ENCODE measurements at places on chromosomes 16 and 17.

GRCh38 chr17:1515640-1516387, 598 bp downstream of the INPP5K start:
- DNase-seq, result no peak

- no peak for DNase-seq
Measured at GRCh38 chr17:6413065-6413464, 21.9 kb downstream of the AIPL1 start.

DNA sequence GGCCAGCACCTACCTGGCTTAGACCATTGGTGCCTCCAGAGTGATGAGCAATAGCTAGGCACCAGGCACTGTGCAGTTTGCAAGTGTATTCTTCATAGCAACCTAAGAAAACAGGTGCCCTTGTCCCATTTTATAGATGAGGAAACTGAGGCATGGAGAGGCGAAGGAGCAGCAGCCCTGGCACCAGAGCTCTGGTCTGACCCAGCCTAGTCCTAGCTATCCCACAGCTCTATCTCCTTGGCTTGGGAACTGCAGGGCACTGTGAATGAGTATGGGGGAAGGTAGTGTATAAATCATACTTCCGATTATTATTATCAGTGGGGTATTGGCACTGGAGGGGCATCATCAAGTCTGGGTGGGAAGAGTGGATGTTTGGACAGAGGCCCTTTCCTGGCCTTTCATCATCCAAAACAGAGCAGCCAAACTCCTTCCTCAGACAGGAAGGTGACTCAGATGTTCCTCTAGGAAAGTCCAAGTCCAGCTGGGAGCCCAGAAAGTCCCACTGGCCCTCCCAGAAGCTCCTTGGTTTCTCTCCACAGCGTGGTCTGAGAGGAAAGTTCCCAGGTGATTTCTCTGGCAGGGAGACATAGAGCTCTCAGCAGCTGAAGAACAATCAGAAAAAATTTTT, 32.0 kb upstream of the PLLP start:
- peak; percentile 60 for DNase-seq

DNA sequence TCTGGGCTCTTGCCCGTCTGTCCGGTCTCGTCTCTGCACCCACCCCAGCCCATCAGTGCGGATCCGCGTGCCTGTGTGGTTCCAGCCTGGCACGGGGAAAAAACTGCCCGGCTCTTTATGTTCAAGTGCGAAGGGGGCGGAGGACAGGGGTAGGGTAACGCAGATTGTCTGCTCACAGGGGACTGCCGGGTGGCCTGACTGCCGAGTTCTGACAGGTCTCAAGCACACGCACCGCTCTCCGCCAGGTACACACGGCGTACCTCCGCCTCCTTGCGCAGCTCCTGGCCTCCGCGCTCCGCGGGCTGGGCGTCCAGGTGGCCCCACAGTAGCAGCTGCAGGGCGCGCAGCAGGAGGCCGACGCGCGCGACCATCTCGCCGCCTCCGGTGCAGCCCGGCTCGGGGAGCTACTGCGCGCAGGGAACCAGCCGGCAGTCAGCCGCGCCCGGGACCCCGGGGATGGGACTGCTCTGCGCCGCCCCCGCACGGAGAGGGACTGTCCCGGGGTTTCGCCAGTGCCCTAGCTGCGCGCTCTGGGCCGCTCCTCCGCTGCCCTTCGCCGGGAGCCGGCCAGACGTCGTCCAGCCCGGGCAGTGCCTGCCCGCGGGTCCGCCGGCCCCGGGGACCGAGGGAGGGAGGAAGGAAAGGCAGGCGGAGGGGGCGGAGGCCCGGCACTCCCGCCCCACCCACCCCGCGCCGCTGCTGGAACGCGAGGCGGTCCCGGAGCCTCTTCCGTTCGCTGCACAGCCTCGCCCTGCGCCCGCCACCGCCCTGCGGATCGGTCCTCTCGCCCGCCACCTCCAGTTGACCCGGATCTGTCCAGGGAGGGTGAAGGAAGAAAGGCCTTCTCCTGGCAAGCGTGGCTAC, at the start of gene MMP28:
TSS of gene MMP28 (minus strand) at position 635 of the 864 bp plus-strand sequence. CDS start at position 371, 264 bp downstream.
- peak; percentile 68 for DNase-seq

DNA sequence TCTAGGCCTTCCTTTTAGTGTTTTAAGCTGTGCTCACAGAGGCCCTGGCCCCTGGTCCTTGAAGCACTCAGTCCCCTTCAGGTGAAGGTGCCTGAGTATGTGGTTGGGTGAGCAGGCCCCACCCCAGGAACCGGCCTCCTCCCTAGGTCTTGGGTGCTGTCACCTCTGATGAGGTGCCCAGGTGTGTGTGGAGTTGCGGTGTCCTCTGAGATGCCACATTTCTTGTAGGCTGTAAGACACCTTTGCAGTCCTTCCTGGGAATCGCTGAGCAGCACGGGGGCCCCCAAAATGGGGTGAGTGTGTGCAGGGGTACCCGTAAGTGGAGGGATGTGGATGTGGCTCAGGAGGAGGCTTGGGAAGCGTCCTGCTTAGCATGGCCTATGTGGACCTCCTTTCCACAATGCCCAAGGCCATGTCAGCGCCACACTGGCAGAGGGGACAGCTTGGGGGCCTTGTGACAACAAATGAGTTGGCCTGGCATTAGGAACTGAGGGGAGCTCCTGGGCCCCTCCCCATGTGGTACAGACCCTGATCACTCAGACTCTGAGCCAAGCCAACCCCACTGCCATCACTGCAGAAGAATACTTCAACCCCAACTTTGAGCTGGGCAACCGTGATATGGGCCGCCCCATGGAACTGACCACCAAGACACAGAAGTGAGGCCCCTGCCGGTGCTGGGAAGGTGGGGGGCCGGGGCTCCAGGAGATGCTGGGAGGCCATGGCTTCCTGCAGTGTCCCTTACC, 11.2 kb downstream of the CORO6 start:
- DNase-seq, result no peak

- peak; percentile 76 for DNase-seq
Measured at GRCh38 chr17:75078284-75079022, 9.3 kb upstream of the SLC16A5 start.

GRCh38 chr17:63544467-63545301, 5.6 kb upstream of the DCAF7 start:
- peak; percentile 56 for DNase-seq

DNA sequence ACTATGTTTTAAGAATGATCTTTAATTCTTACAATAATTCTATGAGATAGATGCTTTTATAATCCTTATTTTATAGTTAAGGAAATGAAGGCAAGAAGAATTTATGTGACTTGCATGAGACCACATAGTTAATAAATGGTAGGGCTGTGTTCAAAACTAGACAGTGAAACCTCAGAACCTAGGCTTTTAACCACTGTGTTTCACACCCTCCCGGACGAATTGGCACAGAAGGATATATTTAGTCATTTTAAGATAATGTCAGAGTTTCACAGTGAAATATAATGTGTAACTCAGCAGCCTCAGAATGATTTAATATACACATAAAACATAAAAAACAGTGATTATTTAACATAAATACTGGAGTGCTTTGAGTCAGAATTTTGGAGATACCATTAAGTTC, 57.0 kb downstream of the NSRP1 start:
- no peak for DNase-seq

DNA sequence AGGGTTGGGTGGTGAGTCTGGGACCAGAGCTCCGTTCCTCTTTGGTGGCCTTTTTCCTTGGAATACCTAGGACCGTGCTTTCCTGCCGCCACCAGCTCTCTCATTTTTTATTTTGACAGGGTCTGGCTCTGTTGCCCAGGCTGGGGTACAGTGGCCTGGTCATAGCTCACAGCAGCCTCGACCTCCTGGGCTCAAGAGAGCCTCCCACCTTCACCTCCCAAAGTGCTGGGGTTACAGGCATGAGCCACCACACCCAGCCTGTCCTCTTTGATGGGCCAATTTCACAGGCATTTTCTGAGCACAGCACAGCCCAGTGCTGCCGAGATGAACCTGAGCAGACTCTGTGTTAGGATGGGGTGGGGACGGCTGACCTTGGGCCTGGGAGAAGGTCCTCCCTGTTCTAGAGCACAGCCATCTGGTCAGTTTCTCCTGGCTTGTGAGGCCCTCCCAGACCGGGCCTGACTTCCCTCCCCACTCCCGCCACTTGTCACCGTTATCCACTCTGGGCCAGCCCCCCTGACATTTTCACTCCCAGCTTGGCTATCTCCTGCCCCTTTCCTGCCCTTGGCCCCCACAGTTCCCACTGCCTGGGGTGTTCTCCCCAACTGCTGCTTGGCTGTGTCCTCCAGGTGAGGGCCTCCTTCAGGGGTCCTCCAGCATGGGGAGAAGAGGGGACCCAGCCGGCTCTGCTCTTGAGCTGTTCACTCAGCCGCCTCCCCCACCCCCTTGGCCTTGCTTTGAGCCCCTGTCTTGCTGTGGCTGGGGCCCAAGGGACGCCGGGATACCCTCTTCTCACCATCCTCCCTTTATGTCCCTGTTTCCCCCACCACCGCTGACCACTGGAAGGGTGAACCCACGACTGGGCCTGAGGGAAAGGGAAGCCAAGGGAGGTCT, 5.0 kb downstream of the ADCY7 start:
- DNase-seq, result no peak

DNA sequence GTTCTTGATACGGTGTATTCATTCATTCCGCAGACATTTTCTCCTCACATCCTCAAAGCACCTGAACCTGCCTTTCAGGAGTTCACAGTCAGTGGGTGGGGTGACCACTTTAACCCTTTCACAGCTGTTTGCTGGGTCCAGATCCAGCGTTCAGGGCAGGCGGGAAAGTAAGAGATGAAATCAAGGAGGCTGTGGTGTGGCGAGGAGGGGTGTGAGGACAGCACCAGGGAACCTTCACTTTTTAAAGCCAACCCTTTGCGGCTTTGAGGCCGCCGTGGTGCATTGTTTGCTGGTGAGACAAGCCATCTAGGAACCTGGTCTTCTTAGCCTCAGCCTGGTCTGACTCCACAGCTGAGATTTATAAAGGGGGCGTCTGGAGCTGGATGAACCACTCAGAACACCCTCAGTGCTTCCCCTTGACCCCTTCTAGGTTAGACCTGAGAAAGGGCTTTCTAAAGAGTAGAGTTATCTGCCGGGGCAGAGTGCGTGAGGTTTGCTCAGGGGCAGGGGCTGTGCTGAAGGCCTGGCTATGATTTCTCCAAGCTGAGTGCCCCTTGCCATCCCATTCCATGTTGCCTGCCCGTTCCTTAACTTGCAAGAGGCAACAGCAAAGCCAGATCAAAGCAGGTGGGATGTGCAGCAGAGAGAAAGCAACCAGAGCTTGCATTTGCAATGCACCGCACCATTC, 933 bp downstream of the CCR7 start:
- no peak for DNase-seq

DNA sequence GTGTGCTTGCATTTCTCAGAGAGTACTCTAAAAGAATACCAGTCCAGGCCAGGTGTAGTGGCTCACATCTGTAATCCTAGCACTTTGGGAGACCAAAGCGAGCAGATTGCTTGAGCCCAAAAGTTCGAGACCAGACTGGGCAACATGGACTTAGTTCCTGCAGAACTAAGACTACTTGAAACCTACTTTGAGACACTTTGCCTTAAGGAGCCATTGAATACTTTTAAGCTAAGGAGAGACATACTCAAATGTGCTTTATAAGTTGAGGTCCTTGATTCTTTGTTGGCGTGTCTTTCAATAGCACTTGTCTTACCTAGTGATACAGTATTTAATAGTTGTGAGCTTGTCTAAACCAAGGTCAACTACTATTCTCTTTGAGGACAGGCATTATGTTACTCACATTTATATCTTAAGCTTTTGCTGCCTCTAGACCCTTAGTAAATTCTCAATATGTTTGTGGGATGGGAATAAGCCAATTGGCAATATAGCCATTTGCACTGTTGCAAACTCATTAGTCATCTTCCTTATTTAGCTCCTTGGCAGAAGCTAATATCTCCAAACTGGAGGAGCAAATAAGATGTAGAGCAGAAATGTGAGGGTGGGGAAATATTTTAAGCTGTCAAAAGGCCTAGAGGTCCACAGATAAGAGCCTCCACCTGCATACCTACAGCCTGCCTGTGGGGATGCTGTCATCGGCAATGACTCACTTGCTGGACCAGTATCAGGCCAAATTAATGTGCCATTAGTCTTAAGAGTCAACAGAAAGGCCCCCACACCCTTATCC, 16.3 kb downstream of the SCPEP1 start:
- DNase-seq, result no peak

- peak; percentile 71 for DNase-seq
Measured at GRCh38 chr16:25014500-25015147, 545 bp downstream of the ARHGAP17 start.

DNA sequence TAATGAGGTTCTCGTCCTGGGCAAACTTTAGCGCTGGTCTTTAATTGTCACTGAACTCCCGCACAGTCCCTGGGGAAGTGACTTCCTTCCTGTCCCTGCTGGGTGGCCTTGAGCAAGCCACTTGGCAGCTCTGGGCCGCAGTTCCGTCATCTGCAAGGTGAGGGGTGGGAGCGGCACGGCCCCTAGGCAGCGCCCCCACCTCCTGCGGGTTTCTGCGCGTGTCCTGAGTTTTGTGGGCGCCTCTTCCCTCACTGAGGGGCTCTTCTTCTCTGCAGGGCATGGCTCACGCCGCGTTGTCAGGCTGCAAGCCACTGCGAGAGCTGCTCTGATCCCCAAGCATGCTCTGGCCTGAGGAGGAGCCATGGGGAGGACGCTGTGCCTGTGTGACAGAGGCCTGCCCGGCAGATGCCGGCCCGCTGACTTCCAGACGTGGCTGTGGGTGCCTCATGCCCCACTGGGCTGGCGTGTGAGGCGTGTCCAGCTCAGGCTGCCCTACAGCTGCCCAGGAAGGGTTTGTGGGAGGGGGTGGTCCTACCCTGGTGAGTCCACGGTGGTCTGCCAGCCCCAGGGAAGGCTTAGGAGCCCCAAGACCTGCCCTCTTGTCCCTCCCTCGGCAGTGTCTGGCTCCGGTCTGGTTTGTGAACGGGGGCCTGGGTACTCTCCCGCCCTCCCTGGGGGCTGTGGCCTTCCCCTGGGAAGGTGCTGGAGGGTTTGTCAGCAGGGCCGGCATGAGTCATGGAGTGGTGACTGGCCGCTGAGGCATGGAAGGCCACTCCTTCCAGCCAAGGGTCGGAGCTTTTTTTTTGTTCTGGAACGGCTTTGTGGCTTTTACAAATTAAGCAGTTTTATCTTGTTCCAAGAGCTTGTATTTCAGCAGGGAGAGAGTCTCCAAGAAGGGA, 182.0 kb downstream of the SEC14L1 start:
- DNase-seq, result peak; percentile 97

DNA sequence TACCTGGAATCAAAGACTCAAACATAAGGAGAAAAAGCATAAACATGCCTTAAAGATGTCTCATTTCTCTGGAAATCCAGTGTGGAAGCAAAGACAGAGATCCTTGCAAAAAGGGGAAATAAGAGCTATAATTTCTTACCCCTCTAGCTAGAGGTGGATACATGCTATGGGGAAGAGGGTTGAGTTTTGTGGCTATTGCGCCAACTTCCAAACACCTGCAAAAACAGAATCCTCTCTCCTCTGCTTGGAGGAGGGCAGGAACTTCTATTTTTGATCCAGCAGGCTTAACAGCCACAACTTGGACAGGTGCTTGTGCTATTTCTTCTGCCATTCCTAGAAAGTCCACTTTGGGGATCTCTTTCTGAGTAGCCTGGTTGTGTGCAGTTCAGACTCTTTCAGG, 21.5 kb upstream of the NUDT7 start:
- no peak for DNase-seq

- no peak for DNase-seq
Measured at GRCh38 chr17:76379646-76380376, 4.6 kb upstream of the SPHK1 start.

Measured in ascending aorta (tissue), 2 donors.